Tracheal epithelial cell (primary cell): ENCODE measurements at places on chromosomes 16 and 17. TPM values are rescaled to one million over a fixed set of nuclear protein-coding genes. Genes with fewer than 3 reads are reported as not detected.

The KRT13 gene
- total RNA-seq = 0.24 and 20.0 TPM in 2 replicates

The GLG1 gene
- total RNA-seq = 51.8 and 57.5 TPM in 2 replicates

The MEIOB gene
- 0.24 TPM in 1 of 2 replicates, not detected in the other for total RNA-seq

The NSMCE1 gene
- total RNA-seq = 90.4 and 96.3 TPM in 2 replicates

The AGRP gene
- not detected in 2 replicates for total RNA-seq

The CHST4 gene
- not detected in 2 replicates for total RNA-seq

The FBXW10B gene
- total RNA-seq = 1.4 TPM in 1 of 2 replicates, not detected in the other

The DHRS7C gene
- not detected in 2 replicates for total RNA-seq

The TOB1 gene
- total RNA-seq = 16.1 and 17.9 TPM in 2 replicates

The CTDNEP1 gene
- total RNA-seq = 20.5 and 25.4 TPM in 2 replicates

The KRT23 gene
- total RNA-seq = 7.2 and 148 TPM in 2 replicates

The HBQ1 gene
- 0.48 TPM in 1 of 2 replicates, not detected in the other for total RNA-seq

The METTL2A gene
- 25.4 and 29.4 TPM in 2 replicates for total RNA-seq

The ADORA2B gene
- 34.7 and 45.6 TPM in 2 replicates for total RNA-seq

The LLGL2 gene
- 50.6 and 58.0 TPM in 2 replicates for total RNA-seq

The CCDC154 gene
- 0.24 and 0.43 TPM in 2 replicates for total RNA-seq

The DCTPP1 gene
- 25.4 and 31.3 TPM in 2 replicates for total RNA-seq

The CCL13 gene
- total RNA-seq = not detected in 2 replicates

The KRTAP3-2 gene
- total RNA-seq = not detected in 2 replicates

The TEKT5 gene
- 0.21 and 0.48 TPM in 2 replicates for total RNA-seq

The C16orf89 gene
- not detected in 2 replicates for total RNA-seq

The EVI2B gene
- not detected in 2 replicates for total RNA-seq

The THAP11 gene
- 33.5 and 58.0 TPM in 2 replicates for total RNA-seq

The CD19 gene
- total RNA-seq = not detected in 2 replicates

The FBXW10 gene
- total RNA-seq = under 0.01 and 0.21 TPM in 2 replicates

The EME1 gene
- total RNA-seq = 0.48 TPM in 1 of 2 replicates, not detected in the other

The XYLT1 gene
- 0.21 and 0.96 TPM in 2 replicates for total RNA-seq

The RPAIN gene
- 47.1 and 49.2 TPM in 2 replicates for total RNA-seq

The TEKT3 gene
- not detected in 2 replicates for total RNA-seq

The CCDC200 gene
- not detected in 2 replicates for total RNA-seq

The ADAM11 gene
- 0.21 TPM in 1 of 2 replicates, not detected in the other for total RNA-seq

The ZNF785 gene
- total RNA-seq = 6.2 and 8.0 TPM in 2 replicates

The UBE2Z gene
- total RNA-seq = 37.9 and 68.2 TPM in 2 replicates

The ELAC2 gene
- 59.3 and 80.0 TPM in 2 replicates for total RNA-seq

The SOX15 gene
- total RNA-seq = 30.6 and 59.9 TPM in 2 replicates

The BRIP1 gene
- total RNA-seq = 1.5 and 3.6 TPM in 2 replicates

The LCMT1 gene
- 26.3 and 29.0 TPM in 2 replicates for total RNA-seq

The APOH gene
- total RNA-seq = not detected in 2 replicates

The C16orf86 gene
- 0.85 and 1.7 TPM in 2 replicates for total RNA-seq

The MGRN1 gene
- total RNA-seq = 10.2 and 15.4 TPM in 2 replicates

The TMEM208 gene
- 30.4 and 45.8 TPM in 2 replicates for total RNA-seq

The GFAP gene
- not detected in 2 replicates for total RNA-seq

The PIMREG gene
- 4.1 TPM in 1 of 2 replicates, not detected in the other for total RNA-seq
